Gastroesophageal sphincter (tissue), 4 donors: ENCODE measurements at places on chromosomes 3 and 15.

DNA sequence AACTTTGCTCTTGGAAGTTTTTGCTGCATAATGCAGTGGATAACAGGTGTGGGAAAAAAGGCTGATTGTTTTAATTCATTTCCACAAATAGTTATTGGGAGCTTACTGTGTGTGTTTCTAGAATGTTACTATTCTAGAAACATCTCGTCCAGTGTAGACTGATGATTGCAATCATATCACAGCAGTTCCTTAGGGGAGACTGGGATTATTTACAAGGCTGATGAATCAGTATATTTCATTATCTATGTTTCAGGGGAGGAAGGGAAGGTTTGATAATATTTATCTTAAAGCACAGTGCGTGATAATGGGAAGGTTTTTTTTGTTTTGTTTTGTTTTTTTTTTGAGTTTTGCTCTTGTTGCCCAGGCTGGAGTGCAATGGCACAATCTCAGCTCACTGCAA, 2.4 kb downstream of the USP13 start:
- no peak for ATAC-seq

GRCh38 chr15:38545179-38545578, 19.4 kb downstream of the RASGRP1 start:
- no peak for ATAC-seq

DNA sequence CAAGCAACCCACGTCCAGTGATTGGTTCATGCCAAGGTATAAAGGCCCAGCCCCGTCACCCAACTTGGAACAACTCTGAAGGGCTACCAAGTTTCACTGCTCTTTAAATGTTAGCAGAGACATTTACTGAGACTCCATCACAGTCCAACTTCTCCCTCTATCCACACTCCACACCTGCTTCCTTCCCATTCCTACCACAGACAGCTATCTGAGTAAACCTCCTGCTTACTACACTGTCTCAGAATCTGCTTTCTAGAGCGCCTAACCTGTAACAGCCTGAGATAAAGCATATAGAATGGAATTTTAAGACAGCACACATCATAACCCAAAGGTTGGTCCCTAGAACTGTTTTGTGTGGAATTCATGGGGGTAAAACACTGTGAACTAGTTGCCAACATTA, 106.5 kb downstream of the THRB start:
- ATAC-seq: no peak

DNA sequence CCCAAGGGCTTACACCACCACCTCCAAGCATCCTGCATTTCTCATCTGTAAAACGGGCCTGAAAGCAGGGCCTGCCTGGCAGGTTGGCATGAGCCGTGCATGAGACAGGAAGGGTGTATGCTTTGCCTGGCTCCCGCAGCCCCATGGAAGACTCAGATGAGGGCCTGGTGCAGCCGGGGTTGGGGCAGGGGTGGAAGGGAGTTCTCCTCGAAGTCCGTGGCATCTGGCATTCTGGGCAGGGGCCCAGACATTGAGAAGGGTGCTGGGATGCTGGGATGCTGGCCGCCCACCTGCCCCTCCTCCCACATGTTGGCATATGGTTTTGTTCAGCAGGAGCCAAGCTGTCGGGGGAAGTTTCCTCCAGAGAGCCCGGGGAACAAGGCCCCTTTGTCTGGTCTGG, 13.0 kb upstream of the FBLN2 start:
- no peak for ATAC-seq

DNA sequence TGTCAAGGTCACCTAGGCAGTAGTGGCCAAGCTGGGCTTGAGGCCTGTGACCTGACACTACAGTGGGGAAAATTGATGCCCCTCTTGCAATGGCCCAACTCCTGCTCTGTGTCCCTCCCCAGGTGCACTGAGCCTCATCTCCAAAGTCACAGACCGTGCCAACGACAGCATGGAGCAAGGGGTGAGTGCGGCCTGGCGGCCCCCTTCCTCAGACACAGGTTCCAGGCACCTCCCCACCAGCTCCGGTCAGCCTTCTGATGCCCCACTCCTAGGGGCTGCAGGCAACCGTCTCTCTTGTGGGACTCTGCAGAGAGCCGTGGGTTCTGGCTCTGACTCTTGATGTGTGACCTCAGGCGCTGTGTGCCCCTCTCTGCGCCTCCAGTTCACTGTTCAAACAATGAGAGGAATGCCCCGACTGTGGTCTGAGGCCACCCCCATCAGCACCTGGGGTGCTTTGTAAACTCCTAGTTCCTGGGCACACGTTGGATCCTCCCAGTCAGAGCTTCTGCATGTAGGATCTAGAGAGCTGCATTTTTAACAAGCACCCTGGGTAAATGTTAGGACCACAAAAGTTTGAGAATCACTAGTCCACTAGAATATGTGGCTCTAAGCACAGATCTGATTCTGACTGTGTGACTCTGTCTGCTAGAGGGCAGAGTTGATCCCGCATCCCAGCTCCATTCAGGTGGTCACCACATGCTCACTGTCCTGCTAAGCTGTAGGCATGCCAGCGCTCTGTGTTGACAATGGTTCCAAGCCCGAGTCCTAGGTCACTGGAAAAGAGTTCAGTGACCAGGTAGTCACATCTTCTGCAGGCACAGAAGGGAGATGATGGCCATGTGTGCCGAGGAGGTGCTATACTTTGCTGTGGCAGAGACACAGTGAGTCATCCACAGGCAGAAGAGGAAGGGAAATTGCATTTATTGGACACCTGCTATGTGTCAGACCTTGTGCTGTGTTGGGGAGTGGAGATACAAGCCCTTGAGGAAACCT, 46.2 kb upstream of the NR2C2 start:
- no peak for ATAC-seq

GRCh38 chr3:187077085-187077484, 62.2 kb downstream of the RPL39L start:
- no peak for ATAC-seq

DNA sequence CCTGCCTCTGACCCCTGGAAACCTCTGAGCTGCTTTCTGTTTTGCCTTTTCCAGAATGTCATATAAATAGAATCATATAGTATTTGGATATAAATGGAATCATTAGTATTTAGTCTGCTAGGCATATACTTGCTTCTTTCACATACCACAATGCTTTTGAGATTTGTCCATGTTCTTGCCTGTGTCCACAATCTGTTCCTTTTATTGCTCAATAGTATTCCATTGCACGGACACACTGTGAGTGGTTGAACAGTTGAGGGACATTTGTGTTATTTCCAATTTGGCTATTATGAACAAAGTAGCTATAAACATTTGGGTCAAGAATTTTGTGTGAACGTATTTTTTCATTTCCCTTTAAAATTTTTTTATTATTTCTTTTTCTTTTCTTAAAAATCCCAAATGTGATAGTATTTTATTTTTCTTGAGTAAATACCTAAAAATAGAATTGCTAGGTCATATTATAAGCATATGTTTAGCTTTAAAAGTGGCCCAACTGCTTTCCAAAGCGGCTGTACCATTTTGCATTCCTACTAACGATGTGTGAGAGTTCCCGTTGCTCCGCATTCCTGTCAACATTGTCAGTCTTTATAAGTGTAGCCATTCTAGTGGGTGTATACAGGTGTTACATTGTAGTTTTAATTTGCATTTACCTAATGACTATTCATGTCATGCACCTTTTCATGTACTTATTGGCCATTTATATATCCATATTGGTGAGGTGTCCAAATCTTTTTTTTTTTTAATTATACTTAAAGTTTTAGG, 26.5 kb downstream of the WDR53 start:
- ATAC-seq: no peak

- ATAC-seq: no peak
Measured at GRCh38 chr3:100761211-100761942, 52.1 kb downstream of the TFG start.

DNA sequence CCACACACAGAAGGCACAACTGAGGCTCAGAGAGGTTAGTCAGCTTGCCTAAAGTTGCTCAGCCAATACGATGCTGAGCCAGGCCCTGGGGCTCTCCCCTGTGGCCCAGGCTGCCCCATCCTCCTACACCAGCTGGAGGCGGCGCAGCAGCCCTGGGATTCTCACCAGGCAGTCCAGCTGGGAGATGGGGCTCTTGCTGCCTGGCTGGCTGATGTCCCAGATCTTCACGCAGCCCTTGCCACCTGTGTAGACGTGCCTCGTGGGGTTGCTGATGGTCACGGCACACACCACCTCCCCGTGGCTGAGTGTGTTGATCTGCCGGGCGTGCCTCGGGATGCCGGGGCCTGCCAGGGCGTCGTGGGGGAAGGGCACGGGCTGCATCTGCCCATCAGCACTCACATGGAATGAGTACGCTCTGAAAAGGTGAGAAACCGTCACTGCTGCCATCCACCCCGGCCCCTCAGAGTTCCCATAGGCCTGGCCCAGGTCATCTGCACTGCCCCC, 42.8 kb downstream of the TLE3 start:
- no peak for ATAC-seq

GRCh38 chr3:179852142-179852905, 184.4 kb downstream of the PEX5L start:
- ATAC-seq: no peak

DNA sequence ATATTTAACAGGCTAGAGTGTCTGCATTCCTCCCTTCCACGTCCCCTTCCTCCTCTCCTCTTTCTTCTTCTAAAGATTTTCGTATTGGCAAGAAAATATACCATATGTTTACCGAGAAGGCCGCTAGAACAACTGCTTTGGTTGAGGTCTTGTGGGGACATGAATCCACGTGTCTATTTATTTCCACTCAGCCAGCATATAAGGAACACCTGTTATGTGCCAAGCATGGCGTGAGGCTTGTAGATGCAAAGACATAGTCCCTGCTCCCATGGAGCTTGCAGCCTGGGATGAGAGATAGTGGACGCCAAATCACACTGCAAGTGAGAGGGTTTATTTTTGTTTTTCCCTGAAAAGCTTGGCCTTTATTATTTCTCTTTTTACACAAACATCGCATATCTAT, 57.1 kb downstream of the SLC7A14 start:
- ATAC-seq: no peak

DNA sequence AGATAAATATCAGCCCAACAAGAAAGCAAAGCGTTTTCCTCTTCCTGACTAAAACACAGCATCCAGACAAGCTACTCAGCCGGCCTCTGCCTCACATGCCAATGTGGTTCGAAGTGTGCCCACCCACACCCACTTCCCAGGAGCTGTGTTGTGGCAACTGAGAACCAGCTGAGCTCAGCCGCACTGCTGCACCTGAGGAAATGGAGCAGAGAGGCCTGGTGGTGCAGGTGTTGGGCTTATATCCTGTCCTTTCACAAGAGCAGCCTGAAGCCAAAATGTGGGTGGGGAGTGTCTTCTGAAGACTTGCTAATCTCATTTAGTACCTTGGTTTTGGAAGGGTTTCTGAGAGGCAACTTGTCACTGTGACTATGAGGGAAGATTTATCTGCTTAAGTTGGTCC, 23.0 kb upstream of the RETNLB start:
- no peak for ATAC-seq

DNA sequence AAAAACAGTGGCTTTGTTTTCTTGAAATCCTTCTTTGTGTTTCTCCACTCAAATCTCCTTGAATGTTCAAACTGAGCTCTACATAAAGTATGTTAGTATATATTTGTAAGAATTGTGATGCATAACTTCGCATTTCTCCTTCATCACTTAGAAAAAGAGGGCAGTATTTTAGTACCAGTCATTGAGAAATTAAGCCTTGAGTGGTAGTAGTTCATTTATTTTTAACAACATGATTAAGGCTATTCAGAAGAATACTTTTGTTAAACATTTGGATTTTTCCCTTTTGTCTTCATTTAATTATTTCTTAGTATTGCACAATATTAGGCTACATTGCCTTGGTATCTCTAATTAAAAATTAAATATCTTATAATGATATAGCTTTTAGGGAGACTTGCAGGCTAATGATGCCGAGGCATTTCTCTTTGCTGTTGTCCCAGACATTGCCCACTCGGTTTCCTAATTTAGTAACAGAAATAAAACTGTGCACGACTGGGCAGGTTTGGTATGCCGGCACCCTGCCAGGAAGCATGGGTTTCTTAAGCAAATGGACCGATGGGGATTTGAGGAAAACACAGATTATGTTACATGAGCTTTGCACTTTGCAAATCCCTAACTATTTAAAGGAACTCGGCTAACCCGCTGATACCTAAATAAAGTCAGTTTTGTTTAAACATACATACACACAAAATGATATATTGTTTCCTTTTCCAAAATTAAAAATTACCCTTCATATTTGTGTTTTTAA, 54.7 kb downstream of the LRRC28 start:
- no peak for ATAC-seq

GRCh38 chr3:11364181-11364580, 92.0 kb downstream of the ATG7 start:
- ATAC-seq: no peak

DNA sequence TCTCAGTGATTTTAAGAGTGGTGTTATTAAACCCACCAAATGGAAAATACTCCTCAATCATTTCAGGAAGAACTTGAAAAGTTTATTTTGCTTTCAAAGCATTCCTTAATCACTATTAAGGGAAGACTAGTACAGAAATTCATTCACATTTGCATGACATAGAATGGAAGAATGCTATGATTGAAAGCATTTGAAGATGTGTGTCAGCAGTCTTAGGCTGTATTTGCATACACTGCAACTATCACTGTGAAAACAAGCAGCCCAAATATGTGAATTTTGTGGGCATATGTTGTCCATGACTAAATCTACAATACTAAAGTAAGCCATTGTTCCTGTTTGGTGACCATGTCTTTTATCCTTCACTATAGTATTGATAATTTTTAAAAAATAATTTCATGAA, 95.8 kb downstream of the CNTN3 start:
- no peak for ATAC-seq

- ATAC-seq: no peak
Measured at GRCh38 chr3:43405888-43406642, 119.7 kb downstream of the SNRK start.
